Tracheal epithelial cell (primary cell): ENCODE measurements at places on chromosomes 11 and 22. TPM values are rescaled to one million over a fixed set of nuclear protein-coding genes. Genes with fewer than 3 reads are reported as not detected.

RAG2 gene
- total RNA-seq = not detected in 2 replicates

CHRM4 gene
- total RNA-seq = not detected in 2 replicates

KCNJ11 gene
- total RNA-seq = 0.24 and 0.43 TPM in 2 replicates

OR52I1 gene
- not detected in 2 replicates for total RNA-seq

TENM4 gene
- total RNA-seq = 14.5 and 27.2 TPM in 2 replicates
